Natural killer cell treated with Interleukin-12 subunit alpha and Interleukin-12 subunit beta and Interleukin-15 and Interleukin-18, amount 100 ng/mL, for 72 hours (primary cell): ENCODE measurements at places on chromosomes 1 and 21. TPM values are rescaled to one million over a fixed set of nuclear protein-coding genes. Genes with fewer than 3 reads are reported as not detected.

DNA sequence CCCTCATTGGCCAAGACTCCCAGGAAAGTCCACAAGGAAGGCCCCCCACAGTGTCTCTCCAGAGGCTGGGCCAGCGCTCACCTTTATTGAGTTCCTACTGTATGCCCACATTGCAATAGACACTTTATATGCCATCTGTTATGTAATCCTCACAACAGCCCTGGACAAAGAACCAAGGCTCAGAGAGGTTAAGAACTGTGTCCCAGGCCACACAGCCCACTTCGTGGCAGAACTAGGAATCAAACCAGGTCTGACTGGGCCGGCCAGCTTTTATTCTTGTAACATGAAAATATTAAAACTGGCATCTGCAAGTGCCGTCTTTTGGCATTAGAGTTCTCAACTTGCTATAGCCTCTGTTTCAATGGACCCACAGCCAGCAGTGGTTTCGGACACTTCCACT, 4.5 kb downstream of the CTRC start:
- H3K4me1 ChIP-seq, result peaks cover 14% of the 10 kb centered on the region
- no peak overlapping the region for H3K27ac ChIP-seq
- H3K27me3 ChIP-seq, result peaks cover 7% of the 10 kb centered on the region
- no peaks in the 10 kb centered on the region for H3K36me3 ChIP-seq
- no peak for DNase-seq
- no peak overlapping the region for H3K4me3 ChIP-seq

GRCh38 chr1:100700586-100700985, 19.0 kb upstream of the VCAM1 start:
- no peak overlapping the region for H3K4me3 ChIP-seq
- H3K36me3 ChIP-seq, result peaks cover 12% of the 10 kb centered on the region
- no peak overlapping the region for H3K27ac ChIP-seq
- no peaks in the 10 kb centered on the region for H3K4me1 ChIP-seq
- no peak for DNase-seq
- peaks cover 23% of the 10 kb centered on the region for H3K27me3 ChIP-seq

- H3K4me3 ChIP-seq, result peak overlapping the region; percentile 99
- H3K27ac ChIP-seq, result peak overlapping the region; percentile 95
- H3K27me3 ChIP-seq, result no peaks in the 10 kb centered on the region
- H3K36me3 ChIP-seq, result peaks cover 13% of the 10 kb centered on the region
- peak; percentile 78 for DNase-seq
- H3K4me1 ChIP-seq, result peaks cover 38% of the 10 kb centered on the region
Observed at GRCh38 chr1:50968821-50969610, 1.0 kb upstream of the CDKN2C start.

Gene MYBPH
- not detected for total RNA-seq

Gene CLK2
- 77.1 TPM for total RNA-seq

Gene FCRL1
- total RNA-seq, result not detected
